Activated naive CD8-positive, alpha-beta T cell treated with anti-CD3 and anti-CD28 coated beads for 36 hours (primary cell): ENCODE measurements at places on chromosomes 7 and 10. TPM values are rescaled to one million over a fixed set of nuclear protein-coding genes. Genes with fewer than 3 reads are reported as not detected.

GRCh38 chr10:95475827-95476468 lies 85.2 kb downstream of the SORBS1 start:
- DNase-seq: no peak
- no peaks in the 10 kb centered on the region for H3K36me3 ChIP-seq
- no peak overlapping the region for H3K27ac ChIP-seq
- peaks cover 4% of the 10 kb centered on the region for H3K27me3 ChIP-seq
- H3K4me1 ChIP-seq: no peaks in the 10 kb centered on the region

DNA sequence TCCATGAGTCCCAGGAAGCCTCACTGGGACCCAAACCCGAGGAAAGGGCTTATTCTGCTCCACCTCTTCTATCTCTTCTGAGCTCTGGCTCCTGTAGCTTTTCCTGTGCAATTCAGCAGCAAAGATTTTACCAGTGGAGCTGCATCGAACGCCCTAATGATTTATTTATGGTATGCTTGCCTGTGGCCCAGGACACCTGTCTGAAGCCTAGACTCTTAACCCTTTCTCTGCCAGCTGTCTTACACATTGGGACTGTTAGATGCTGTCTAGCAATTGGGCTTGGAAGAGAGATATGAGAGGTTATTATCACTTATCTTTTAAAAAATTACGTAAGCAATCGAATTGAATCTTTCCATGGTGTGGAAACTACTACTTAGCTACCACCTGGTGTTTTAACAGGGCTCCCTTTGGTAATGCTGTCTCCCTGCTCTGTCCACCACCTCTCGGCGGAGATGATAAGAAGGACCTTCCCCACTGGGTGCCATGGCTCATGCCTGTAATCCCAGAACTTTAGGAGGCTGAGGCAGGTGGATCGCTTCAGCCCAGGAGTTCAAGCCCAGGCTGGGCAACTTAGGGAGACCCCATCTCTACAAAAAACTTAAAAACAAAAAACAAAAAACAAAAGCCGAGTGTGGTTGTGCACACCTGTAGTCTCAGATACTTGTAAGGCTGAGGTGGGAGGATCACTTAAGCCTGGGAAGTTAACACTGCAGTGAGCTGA lies 8.8 kb downstream of the ACSL5 start:
- H3K27me3 ChIP-seq: no peaks in the 10 kb centered on the region
- no peak for DNase-seq
- peaks cover 72% of the 10 kb centered on the region for H3K36me3 ChIP-seq
- peaks cover 69% of the 10 kb centered on the region for H3K4me1 ChIP-seq
- no peak overlapping the region for H3K4me3 ChIP-seq
- H3K27ac ChIP-seq: no peak overlapping the region

- H3K27me3 ChIP-seq: peaks cover 3% of the 10 kb centered on the region
- H3K27ac ChIP-seq: no peak overlapping the region
- H3K36me3 ChIP-seq: no peaks in the 10 kb centered on the region
Observed at GRCh38 chr10:20839141-20839540, 58.0 kb downstream of the NEBL start.

CAV1 gene
- total RNA-seq: 1.5 TPM

DNA sequence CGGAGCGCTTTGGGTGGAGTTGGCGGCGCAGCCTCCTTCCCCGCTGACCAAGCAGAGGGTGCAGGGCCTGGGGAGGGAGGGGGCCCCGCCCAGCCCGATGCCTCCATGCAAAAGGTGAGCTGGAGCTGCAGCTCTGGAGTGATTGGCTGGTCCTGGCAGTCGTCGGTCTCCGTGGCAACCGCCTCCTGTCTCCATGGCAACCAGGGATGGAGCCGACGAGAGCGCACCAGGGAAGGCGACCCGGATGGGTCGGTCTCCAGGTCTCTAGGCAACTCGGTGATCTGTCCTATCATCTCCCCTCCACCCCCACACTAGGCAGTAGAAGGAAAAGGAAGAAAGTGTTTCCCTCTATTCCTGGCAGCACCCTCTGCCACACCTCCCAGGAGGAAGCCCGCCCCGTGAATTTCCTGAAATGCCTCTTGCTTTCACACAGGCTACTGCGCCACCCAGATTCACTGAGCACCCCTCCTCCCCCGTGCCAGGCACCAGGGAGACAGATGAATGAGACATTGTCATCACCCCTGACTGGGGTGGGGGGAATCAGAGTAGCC lies 647 bp upstream of the NACAD start:
- no peak overlapping the region for H3K27ac ChIP-seq
- H3K27me3 ChIP-seq: peaks cover 3% of the 10 kb centered on the region
- no peaks in the 10 kb centered on the region for H3K36me3 ChIP-seq
- H3K4me1 ChIP-seq: peaks cover 6% of the 10 kb centered on the region

- H3K27ac ChIP-seq: no peak overlapping the region
- H3K4me3 ChIP-seq: no peak overlapping the region
- no peaks in the 10 kb centered on the region for H3K36me3 ChIP-seq
- H3K4me1 ChIP-seq: no peaks in the 10 kb centered on the region
- no peaks in the 10 kb centered on the region for H3K27me3 ChIP-seq
- DNase-seq: no peak
Observed at GRCh38 chr10:4333459-4333894, 492.5 kb upstream of the AKR1E2 start.
